Activated naive CD4-positive, alpha-beta T cell (primary cell): ENCODE measurements at places on chromosomes 12 and 14.

DNA sequence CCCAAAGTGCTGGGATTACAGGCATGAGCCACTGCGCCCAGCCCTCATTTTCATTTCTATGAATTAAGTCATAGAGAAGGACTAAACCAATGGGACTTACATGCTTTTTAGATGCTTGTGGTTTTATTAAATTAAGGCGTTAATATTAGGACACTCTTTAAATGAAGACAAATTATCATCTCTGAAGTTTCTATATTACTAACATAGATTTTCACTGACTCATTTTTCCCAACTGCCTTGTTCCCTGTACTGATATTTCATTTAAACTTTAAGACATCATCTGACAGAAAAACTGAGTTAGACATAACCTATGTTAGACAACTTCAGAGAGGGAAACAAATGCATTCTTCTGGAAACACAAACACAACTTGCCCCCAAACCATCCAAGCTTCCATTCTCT, 99.8 kb downstream of the BTG1 start:
- DNase-seq: no peak

DNA sequence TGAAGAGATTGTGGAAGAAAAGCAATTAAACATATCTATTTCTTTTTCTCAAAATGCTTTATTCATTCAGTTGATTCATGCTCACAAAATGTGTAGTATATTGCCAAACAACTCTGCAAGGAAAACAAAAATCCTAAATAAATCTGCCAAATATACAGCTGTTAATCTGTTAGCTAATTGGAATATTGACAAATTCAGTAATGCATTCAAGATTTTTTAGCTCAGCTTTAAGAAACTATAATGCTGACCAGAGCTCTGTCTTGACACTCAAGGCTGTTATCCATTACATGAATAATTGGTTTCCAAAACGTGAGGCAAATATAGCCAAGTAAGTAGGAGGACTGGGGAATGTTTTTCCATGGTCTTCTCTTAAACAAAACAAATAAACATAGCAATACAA, 146.8 kb downstream of the TMTC2 start:
- no peak for DNase-seq

- no peak for DNase-seq
Observed at GRCh38 chr14:68824517-68825347, 31.9 kb upstream of the ZFP36L1 start.

GRCh38 chr14:76426161-76426696, 50.3 kb downstream of the ESRRB start:
- DNase-seq: no peak

DNA sequence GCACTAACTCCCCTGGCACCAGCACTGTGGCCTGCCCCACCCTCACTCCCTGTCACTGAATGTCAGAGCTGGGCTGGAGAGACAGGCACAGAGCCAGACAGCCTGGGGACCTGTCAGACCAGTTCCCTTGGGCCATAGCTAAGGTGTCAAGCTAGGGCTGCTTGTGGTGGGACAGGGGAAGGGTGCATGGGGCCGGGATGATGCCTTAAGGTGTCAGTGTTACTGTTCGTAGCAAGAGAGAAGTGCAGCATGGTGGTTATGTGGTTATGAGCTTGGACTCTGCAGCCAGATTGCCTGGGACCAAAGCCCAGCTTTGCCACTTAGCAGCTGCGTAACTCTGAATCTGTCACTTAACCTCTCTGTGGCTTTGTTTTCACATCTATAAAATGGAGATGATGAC, 3.8 kb downstream of the RAPGEF3 start:
- no peak for DNase-seq

- no peak for DNase-seq
Observed at GRCh38 chr12:13258197-13258596, 61.7 kb downstream of the EMP1 start.

GRCh38 chr12:98296462-98297079, 218.8 kb upstream of the TMPO start:
- DNase-seq: no peak

- DNase-seq: no peak
Observed at GRCh38 chr14:62914025-62914424, 131.2 kb downstream of the KCNH5 start.

- no peak for DNase-seq
Observed at GRCh38 chr12:130011611-130012385, 108.0 kb upstream of the TMEM132D start.

DNA sequence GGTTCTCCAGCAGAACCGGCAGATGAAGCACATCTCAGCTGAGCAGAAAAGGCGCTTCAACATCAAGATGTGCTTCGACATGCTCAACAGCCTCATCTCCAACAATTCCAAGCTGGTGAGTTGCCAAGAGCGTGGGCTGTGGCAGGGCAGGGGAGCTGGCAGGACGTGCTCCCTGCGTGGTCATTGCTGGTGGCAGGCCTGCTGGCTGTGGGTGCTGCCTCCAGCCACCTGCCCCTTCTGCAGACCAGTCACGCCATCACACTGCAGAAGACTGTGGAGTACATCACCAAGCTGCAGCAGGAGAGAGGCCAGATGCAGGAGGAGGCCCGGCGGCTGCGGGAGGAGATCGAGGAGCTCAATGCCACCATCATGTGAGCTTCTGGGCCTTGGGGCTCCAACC, 35.8 kb downstream of the IL31 start:
- no peak for DNase-seq

- DNase-seq: no peak
Observed at GRCh38 chr12:113075137-113075683, 18.7 kb downstream of the DTX1 start.

DNA sequence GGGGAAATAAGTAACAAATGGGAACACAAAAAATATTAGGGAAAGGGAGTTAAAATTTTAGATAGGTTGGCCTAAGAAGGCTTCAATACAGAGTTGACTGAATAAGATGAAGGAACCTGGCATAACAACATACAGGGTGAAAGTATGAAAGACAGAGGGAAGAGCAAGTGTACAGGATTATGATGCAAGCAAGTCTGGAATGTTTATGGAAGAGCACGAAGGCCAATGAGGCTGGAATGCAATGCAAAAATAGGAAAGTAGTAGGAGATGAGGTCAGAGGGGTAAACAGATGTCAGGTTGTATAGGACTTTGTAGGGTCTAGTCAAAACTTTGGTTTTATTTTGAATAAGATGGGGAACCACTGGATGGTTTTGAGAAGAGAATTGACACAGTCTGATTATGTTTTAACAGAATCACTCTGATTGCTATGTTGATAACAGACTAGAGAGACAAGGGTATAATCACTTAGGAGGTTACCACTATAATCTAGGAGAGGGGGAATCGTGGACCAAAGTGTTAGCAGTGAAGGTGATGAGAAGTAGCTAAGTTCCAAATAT, 96.8 kb downstream of the OSBPL8 start:
- DNase-seq: no peak

- DNase-seq: no peak
Observed at GRCh38 chr14:55353686-55354467, 57.8 kb downstream of the ATG14 start.

DNA sequence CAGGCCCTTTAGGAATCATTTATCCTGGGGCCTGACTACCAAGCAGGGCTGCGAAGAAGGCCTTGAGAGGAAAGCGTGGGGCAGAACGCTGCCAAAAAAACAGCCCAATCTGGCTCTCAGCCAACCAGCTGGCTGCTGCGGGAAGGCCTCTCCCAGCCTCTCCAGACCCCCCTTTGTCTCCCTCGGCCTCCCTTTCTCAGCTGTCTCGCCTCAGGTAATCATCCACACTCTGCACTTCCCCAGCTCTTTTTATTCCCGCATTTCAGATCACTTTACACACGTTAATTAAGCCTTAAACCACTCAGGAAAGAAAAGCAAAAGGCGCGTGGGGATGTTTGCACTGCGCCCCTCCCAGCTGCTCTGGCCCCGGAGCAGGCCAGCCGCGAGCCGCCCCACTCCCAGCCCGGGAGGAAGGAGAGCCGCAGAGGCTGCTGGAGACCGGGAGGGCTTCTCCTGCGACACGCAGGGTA, 208.2 kb upstream of the FOXN3 start:
- no peak for DNase-seq

DNA sequence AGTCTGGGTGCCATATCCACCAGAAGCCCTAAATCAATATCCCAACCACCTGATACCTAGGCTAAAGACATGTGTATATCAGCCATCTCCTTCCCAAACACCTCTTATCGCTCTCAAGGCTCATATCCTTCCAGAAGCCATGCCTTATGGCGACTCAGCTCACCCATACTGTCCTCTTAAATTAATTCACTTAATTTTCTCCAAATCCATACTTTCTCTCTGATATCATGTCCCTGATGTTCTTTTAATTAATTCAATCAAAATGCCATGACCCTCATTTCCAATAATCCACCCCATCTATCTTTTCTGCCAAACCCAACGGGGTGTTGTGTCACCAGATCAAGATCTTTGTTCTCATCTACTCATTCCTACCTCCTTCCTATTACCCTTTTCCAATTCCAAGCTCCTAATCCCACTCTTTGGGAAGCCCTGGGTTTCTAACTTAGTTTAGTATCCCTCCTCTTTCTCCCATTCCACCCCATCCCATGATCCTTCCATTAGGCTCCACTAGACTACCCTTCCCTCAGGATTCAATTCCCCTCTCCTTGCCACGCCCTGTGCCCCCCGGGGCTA, 723 bp downstream of the ATF7 start:
- no peak for DNase-seq

DNA sequence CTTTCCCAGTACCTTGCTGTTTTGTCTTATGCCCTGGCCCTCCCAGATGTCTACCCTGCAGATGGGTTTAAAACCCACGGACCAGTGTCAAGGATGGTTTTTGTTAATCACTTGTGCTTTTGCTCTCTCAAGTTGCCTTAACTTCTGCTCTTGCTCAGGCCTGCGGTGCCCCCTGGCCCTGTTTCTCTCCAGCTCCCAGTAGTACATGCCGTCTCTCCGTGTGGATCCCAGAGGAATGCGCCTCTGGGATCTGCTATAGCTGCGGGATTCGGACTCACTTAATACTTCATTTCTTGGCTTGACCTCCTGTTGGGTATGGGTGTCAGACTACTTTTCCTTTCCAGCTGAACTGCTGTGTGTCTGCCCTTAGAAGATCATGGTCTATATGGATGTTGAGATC, 14.5 kb downstream of the PLEKHG3 start:
- no peak for DNase-seq
